SJSA1 (cell line): ENCODE measurements at places on chromosomes 1 and 21. TPM values are rescaled to one million over a fixed set of nuclear protein-coding genes. Genes with fewer than 3 reads are reported as not detected.

The RGSL1 gene
- not detected in 2 replicates for total RNA-seq

The RIMS3 gene
- total RNA-seq = 0.68 and 0.78 TPM in 2 replicates

The LRRC71 gene
- total RNA-seq = not detected in 2 replicates

The ST6GALNAC5 gene
- not detected in 2 replicates for total RNA-seq

The SMPDL3B gene
- 0.11 TPM in 1 of 2 replicates, not detected in the other for total RNA-seq

The PLA2G2D gene
- not detected in 2 replicates for total RNA-seq

The TNFSF4 gene
- total RNA-seq = 0.16 and 0.24 TPM in 2 replicates

The RNF223 gene
- not detected in 2 replicates for total RNA-seq

The GRIK3 gene
- not detected in 2 replicates for total RNA-seq

The NCAM2 gene
- total RNA-seq = not detected in 2 replicates

The C1orf53 gene
- 13.6 and 24.9 TPM in 2 replicates for total RNA-seq

The GIPC2 gene
- 0.13 TPM in 1 of 2 replicates, not detected in the other for total RNA-seq

The ARMH1 gene
- total RNA-seq = not detected in 2 replicates

The SLC1A7 gene
- total RNA-seq = 4.5 and 12.1 TPM in 2 replicates

The NBPF19 gene
- total RNA-seq = 7.9 and 9.5 TPM in 2 replicates

The CSF1 gene
- total RNA-seq = 43.8 and 68.9 TPM in 2 replicates

The CD160 gene
- 0.18 TPM in 1 of 2 replicates, not detected in the other for total RNA-seq

The ARHGAP29 gene
- 20.5 and 20.6 TPM in 2 replicates for total RNA-seq

The BCAN gene
- total RNA-seq = not detected in 2 replicates

The NUCKS1 gene
- total RNA-seq = 253 and 290 TPM in 2 replicates

The ANGPTL3 gene
- not detected in 2 replicates for total RNA-seq

The LYPD8 gene
- not detected in 2 replicates for total RNA-seq

The S100B gene
- not detected in 2 replicates for total RNA-seq

The CFHR1 gene
- total RNA-seq = not detected in 2 replicates

The C4BPA gene
- total RNA-seq = not detected in 2 replicates

The SPRTN gene
- 27.4 and 30.4 TPM in 2 replicates for total RNA-seq

The UBE2Q1 gene
- 37.9 and 55.8 TPM in 2 replicates for total RNA-seq

The GBP5 gene
- total RNA-seq = 6.4 and 10.4 TPM in 2 replicates

The CCDC185 gene
- total RNA-seq = not detected in 2 replicates

The HLX gene
- 5.2 and 8.3 TPM in 2 replicates for total RNA-seq

The RCSD1 gene
- total RNA-seq = 1.3 and 2.3 TPM in 2 replicates

The RPF1 gene
- 49.9 and 80.0 TPM in 2 replicates for total RNA-seq

The FOXO6 gene
- 0.05 TPM in 1 of 2 replicates, not detected in the other for total RNA-seq
